ENCODE measurements at places on chromosomes 1 and 21.

DNA sequence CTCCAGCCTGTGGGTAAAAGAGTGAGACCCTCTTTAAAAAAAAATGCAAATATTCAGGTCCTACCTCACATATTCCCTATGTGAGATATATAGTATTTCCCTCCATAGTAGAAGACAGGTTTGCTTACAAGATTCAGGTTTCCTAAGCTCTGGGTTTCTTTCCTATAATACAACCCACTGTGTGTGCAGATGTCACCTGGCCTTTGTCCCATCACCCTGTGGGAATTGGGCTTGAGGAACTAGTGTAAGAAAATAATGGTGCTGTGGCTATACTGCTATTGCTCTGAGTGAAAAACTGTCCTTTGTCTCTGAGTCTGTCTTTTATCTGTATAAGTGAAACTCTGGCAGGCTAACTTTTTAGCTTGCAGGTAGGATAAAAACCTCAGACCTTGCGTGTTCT, 13.0 kb downstream of the C1orf146 start:
- DNase-seq: no peak

GRCh38 chr1:46289976-46290375, 13.4 kb downstream of the LRRC41 start:
- no peak for DNase-seq

- DNase-seq: no peak
Observed at GRCh38 chr1:65146908-65147423, 1.0 kb upstream of the AK4 start.

DNA sequence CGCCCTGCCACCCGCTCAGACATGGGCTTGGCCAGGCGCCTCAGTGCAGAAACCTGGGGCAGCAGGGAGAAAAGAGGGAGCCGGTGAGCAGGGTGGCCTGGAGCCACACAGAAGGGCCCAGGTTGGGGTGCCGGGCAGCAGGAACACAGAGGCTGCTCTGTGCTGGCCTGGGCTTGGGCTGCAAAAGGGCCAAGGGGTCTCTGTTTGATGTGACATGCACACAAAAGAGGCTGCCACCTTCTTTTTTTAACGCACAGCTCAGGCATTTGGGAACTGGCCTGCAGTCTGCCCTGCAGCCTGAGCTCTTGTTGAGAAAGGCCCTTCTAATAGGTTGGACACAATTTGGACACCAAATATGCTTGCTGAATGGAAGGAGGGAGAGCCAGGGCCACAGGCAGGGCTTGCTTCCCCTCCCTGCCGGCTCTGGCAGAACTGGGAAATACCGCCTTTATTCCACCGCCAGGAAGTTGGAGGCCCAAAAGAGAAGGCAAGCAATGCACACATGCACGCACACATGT, 32.4 kb downstream of the KIF21B start:
- DNase-seq: no peak

- peak; percentile 20 for DNase-seq
Observed at GRCh38 chr1:2228694-2229036, 546 bp downstream of the SKI start.

GRCh38 chr1:93518516-93518915, 70.6 kb downstream of the FNBP1L start:
- DNase-seq: no peak

DNA sequence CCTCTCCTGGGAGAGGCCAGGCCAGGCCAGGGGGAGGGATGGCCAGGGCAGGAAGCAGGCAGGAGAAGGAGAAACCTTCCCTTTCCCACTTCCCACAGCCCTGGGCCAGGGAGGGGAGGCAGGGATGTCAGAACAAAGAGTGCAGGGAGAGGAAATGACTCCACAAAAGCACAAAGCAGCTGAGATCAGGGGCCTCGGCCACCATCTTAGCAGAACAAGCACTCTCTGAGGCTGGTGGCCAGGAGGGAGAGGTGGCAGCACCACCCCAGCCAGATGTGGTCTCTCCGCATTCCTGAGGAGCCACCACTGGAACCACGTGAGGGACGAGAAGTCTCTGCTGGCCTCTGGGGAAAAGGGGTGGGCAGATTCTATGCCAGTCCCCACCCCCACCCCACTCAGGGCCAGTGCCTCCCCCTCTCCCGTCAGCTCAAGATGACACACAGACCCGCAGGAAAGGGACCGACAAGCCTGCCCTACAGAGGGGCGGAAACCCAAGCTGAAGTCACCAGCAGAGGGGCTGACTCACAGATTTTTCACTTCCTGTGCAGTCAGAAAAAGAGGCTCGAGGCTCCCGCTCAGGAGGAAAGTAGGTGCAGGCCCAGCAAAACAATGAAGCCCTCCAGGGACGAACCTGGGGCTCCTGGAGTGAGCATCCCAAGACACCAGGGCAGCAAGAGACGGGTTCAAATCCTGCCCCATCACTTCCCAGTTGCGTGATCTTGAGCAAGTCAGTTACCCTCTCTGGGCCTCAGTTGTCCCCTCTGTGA, 24.1 kb upstream of the ALDH4A1 start:
- DNase-seq: peak; percentile 94

- no peak for DNase-seq
Observed at GRCh38 chr21:27515676-27516075, 548.8 kb upstream of the ADAMTS5 start.

- no peak for DNase-seq
Observed at GRCh38 chr1:94798462-94798861, 21.7 kb upstream of the SLC44A3 start.

DNA sequence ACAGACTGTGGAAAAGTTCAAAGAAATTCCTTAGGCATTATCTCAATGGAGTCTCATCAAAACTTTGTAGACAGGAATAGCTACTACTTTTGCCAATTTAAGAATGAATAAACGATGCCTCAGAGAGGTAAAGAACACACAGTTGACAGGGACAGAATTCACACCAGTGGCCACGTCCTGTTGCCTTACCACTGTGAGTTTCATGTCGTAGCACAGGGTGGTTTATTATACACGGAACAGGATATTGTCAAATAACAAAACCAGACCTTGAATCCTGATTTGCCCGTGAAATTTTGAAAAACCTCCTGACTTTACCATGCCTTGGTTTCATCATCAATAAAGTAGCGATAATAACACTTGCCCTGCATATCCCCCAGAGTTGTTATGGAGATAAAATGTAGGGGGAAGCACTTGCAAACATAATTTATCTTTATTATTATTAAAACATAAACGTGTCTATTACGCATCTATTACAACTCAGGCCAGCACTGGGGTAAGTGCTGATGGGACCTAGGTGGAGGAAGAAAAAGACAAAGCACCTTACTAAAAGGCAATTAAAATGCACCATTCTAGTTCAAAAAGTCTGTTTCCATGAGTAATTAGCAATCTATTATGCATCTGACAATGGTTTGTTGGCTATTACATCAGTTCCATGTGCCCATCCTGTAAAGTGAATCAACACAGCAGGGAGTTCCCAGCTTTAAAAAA, 408.1 kb upstream of the RUNX1 start:
- no peak for DNase-seq

DNA sequence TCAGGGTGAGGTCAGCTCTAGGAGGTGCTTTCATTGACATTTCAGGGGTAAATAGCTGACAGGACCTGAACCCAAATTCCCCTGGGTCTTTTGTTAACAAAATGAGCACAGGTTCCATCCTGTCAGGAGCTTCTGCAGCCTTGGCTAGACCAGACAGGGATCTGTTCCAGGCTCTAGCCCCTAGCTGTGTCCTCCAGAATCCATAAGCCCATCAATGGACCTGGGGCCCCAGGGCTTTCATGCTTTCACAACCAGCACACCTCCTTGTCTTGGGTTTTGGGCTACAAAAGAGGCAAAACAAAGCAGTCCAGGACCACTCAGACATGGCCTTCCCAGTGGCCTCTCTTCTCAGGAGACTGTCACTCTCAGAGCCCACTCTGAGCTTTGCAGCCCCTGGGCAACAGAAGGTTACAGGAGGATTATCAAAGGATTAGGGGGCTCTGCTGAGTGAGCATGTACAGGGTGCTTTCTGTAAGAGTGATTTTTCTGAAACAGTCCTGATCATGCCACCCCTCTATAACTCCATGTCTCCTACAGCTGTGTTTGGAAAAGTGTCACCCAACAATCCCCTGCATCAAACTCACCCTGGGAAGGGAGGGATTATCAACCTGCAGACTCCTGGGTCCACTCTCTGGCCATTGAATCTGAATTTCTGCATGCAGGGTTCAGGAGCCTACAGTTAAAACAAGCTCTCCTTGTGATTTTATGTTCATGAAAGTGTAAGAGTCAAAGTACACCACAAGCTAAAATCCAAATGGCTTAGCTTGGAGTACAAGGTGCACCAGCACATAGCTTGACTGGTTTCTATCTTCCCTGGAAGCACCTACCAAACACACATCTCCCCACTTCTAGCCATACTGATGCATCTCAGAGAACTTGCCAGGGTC, 67.7 kb upstream of the GCLM start:
- no peak for DNase-seq

GRCh38 chr1:15187175-15188129, 33.9 kb downstream of the TMEM51 start:
- no peak for DNase-seq

GRCh38 chr21:28336314-28336713, 656.4 kb downstream of the LTN1 start:
- peak; percentile 49 for DNase-seq

GRCh38 chr21:35136586-35137219, 87.6 kb upstream of the RUNX1 start:
- peak; percentile 68 for DNase-seq

DNA sequence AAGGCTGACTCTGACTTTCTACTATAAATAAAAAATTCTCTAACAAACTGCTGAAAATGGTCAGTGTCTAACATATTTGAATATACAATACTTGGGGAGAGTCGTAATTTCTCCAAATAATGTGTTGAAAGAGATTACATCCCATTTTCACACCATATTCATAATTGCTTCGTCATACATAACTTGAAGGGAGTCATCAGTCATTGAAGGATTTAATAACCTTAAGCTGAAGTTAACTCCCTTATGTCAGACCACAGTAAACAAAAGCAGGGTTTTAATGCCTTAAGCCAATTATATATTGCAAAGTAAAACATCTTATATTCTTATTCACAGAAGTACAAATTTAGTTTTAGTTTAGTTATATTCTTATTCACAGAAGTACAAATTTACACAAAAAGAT, 129.9 kb downstream of the RERE start:
- no peak for DNase-seq

DNA sequence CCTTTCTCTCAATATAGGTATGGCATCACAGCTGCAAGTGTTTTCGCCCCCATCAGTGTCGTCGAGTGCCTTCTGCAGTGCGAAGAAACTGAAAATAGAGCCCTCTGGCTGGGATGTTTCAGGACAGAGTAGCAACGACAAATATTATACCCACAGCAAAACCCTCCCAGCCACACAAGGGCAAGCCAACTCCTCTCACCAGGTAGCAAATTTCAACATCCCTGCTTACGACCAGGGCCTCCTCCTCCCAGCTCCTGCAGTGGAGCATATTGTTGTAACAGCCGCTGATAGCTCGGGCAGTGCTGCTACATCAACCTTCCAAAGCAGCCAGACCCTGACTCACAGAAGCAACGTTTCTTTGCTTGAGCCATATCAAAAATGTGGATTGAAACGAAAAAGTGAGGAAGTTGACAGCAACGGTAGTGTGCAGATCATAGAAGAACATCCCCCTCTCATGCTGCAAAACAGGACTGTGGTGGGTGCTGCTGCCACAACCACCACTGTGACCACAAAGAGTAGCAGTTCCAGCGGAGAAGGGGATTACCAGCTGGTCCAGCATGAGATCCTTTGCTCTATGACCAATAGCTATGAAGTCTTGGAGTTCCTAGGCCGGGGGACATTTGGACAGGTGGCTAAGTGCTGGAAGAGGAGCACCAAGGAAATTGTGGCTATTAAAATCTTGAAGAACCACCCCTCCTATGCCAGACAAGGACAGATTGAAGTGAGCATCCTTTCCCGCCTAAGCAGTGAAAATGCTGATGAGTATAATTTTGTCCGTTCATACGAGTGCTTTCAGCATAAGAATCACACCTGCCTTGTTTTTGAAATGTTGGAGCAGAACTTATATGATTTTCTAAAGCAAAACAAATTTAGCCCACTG, 11.5 kb downstream of the HIPK1 start:
- no peak for DNase-seq

DNA sequence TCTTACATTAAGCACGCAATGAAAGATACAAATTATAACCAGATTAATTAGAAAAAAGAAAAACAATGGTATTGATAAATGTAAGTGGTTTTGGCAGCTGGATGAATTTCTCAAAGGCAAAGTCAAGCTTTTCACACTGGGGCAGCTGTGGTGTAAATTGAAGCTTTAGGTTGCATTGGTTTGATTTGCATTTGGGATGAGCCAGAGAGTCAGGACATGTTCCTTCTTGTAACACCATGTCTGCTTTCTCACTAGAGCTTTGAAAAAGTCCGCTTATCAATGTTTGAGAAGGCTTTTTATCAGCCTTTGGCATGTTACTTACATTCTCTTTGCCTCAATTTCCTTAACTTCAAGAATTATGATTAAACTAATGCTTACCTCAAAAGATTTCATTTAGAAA, 173.9 kb downstream of the GPATCH2 start:
- no peak for DNase-seq

GRCh38 chr1:61441723-61442262, 283.1 kb downstream of the TM2D1 start:
- DNase-seq: no peak

DNA sequence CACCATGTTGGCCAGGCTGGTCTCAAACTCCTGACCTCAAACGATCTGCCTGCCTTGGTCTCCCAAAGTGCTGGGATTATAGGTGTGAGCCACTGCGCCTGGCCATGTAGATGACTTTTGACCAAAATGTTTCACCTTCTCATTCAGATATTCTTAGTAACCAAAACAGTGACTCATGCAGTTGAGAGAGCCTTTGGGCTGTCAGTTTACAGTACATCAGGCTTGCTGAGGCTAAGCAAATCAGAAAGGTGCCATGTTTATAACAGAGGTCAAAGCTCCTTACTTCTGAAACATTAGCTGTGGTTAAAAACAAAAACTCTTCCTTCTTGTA, 21.0 kb downstream of the CNIH4 start:
- DNase-seq: peak; percentile 29

DNA sequence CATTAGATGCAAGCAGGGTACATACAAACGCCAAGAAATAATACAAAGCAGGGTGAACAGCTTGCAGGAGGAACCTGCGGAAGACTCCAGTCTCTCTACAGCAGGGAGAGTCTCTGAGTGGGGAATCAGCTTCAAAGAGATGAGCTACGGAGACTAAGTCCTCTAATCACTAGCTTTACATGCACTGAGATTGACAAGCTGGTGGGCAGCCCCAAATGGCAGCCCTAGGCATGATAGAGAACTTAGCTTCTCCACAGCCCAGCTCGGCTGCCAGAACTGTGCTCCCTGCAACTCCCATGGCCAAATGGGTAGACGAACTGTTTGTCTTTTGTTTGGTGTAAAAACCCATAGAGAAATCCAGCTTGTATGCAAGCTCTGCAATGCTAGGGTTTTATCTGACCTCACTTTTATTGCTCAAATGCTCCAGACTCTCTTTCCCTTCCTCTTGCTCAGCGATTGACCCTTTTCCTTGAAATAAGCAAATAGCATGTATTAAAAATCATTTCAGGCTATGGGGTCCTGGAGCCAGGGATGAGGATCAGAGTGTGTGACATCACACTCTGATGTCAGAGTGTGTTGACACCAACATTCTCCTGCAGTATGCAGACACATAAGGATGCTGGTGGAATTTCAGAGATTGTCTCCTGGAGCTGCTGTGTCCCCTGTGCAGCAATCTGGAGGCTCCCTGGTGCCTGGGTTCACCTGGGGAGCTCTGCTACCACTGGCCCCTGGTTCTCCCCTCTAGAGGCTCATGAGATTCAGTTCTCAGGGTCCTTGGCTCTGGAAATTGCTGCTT, 238.5 kb downstream of the TTLL7 start:
- DNase-seq: no peak
